ENCODE measurements at places on chromosomes 13 and 19.

DNA sequence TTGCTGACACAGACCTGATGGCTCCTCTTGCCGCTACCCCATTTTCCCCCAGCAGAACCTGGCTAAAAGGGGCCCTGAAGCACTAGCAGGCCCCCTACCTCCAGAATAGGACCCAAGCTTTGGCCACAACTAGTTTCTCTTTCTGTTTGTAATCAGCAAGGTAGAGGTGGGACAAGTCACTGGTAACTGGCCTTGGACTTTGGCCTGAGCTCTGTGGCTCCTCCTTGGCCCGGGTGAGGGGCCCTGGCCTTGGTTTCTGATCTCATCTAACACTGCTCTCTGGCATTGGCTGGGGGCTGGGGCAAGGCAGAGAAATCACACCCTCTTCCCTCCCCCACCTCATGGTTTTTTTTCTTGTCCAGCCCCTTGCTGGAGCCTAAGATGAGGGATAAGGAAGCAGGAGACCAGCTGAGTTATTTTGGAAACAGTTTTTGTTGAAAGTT lies 2.1 kb downstream of the CALM3 start:
- DNase-seq: peak; percentile 33

GRCh38 chr19:33805313-33805712 lies 8.6 kb downstream of the KCTD15 start:
- DNase-seq: no peak

GRCh38 chr13:44710576-44710975 lies 134.4 kb upstream of the TSC22D1 start:
- DNase-seq: no peak

- no peak for DNase-seq
These were observed 25.4 kb downstream of the MIR17HG start for GRCh38 chr13:91372911-91373310.

DNA sequence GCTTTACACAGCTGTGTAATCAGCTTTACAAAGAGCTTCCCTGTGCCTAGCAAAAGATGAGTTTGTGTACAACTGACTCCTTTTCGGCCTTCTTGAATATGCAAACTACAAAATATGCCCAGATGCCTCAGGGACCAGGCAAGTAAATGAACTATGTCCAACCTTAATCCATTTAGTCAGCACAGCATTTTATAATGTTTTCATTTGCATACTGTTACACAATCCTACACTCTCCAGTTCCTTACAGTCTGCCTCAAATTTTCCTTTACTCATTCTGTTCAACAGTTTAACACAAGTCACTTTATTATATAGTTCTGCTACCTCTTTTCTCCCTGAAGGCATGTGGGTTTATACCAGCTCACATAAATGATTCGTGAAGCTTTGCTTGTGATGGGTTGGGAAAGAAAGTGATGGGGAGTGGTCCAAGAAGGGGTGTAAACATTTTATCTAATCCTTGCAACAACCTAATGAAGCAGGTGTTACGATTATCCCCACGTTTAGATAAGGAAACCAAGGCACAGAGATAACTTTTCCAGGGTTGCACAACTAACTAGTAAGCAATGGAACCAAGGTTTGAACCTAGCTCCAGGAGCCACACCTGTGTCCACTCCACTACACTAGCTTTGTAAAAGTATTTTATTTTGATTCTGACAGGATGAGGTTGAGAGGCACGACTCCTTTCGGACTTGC lies 3.3 kb upstream of the USP12 start:
- DNase-seq: no peak

DNA sequence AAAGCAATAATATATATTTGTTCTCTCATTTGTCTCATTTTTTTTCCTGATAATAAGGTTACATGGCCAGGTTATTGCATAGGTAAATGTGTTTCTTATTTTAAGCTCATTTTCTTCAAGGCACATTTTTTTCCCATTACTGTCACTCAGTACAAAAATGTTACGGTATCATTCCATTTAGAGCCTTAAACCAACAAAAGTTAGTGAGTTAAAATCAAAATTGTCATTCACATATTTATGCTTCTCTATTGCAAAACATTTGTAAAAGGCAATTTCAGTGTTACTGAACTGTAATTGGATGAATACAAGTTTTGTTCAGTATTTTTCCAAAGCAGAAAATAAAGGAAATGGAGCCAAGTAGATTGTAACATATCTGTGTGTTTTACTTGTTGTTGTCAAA lies 117.6 kb upstream of the MAB21L1 start:
- no peak for DNase-seq

- DNase-seq: no peak
These were observed 6.1 kb downstream of the SH2D3A start for GRCh38 chr19:6761053-6761676.

DNA sequence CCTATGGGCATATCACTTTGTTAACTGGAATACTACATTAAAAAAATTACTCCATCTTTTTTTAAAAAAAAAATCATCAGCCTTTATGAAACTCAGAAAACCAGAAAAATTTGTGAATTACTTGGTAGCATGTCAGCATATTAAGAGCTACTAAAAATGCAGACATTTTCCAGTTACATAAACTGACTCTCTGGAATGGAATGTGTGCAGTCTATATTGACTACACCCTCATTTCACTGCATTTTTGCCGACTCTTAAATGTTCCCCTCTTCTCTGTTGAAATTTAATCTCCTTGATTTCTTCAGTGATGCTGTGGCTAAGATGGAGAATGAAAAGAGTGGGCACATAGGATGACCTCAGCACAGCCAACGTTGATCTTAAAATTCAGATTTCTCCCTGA lies 393.8 kb downstream of the ITGBL1 start:
- DNase-seq: no peak

GRCh38 chr13:24683351-24683750 lies 3.1 kb downstream of the ATP12A start:
- no peak for DNase-seq

DNA sequence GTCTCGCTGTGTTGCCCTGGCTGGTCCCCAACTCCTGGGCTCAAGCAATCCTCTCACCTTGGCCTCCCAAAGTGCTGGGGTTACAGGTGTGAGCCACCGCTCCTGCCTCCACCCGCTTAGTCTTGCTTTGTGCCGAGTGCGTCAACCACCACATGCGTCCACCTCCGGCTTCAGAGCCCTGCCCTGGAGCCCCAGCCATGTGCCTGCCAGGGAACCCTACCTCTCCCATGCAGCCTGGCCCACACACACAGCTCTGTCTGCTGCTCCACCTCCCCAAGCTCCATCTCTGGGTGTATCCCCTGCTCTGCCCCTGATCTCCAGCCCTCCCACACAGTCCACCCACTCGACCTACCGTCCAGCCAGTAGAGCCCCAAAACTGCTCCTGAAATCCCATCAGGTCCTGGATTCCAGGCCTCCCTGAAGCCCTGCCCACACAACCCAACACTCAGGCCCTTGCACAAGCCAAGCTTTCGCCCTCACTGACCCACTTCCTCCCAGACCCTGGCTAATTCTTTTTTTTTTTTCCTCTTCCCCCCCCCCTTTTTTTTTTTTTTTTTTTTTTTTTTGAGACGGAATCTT lies 9.6 kb downstream of the CYP2F1 start:
- DNase-seq: no peak
